T-helper 17 cell (primary cell): ENCODE measurements at places on chromosomes 5 and 9.

- no peak for DNase-seq
Observed at GRCh38 chr9:127650518-127650917, 38.4 kb downstream of the STXBP1 start.

- no peak for DNase-seq
Observed at GRCh38 chr5:37869216-37869615, 29.4 kb upstream of the GDNF start.

GRCh38 chr9:130030651-130031127 lies 12.3 kb downstream of the FNBP1 start:
- DNase-seq: no peak

GRCh38 chr9:2231829-2232228 lies 216.7 kb downstream of the SMARCA2 start:
- no peak for DNase-seq

- DNase-seq: no peak
Observed at GRCh38 chr9:2125906-2126305, 110.8 kb downstream of the SMARCA2 start.

GRCh38 chr5:177458912-177459350 lies 12.3 kb downstream of the PRR7 start:
- DNase-seq: no peak

GRCh38 chr5:93331863-93332262 lies 249.2 kb downstream of the NR2F1-AS1 start:
- no peak for DNase-seq

- no peak for DNase-seq
Observed at GRCh38 chr5:143601917-143602333, 198.4 kb upstream of the NR3C1 start.

DNA sequence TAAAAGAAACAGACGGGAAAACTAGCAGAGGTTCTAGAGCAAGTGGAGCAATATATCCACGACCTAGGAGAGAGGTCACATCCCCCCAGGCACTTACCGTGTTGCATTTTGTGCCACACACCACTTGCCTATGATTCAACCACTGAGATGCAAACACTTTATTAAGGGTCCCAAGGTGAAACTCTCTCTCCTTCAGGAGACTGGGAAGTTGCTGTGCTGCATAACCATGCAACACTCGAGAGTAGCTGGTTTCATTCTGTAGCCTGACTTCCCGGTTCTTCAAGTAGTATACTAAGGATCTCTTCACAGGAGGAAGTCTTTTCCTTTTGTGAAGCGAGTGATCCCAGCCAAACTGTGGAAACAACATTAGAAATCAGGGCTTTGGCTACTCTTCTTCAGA lies 1.6 kb downstream of the DCAF12 start:
- no peak for DNase-seq

- DNase-seq: no peak
Observed at GRCh38 chr5:59025734-59026133, 442.9 kb downstream of the RAB3C start.

GRCh38 chr5:80962630-80963520 lies 2.7 kb downstream of the RASGRF2 start:
- DNase-seq: no peak

DNA sequence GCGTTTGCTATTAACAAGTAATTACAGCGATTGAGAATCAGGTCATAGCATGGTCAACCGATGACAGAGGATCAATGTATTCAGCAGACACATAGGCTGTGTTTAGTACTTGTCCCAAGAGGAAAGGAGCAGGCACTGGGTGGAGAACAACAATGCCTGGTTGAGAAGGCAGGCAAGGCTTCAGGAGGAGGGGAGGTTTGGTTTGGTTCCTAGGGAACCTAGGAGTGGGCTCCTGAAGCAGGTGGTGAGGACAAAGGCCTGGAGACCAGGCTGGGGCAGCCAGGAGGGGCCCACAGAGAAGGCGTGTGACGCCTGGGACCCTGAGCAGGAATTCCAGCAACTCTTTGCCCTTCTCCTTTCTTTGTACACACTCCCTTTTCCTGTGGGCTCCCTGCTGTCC lies 195.6 kb downstream of the SPOCK1 start:
- no peak for DNase-seq

DNA sequence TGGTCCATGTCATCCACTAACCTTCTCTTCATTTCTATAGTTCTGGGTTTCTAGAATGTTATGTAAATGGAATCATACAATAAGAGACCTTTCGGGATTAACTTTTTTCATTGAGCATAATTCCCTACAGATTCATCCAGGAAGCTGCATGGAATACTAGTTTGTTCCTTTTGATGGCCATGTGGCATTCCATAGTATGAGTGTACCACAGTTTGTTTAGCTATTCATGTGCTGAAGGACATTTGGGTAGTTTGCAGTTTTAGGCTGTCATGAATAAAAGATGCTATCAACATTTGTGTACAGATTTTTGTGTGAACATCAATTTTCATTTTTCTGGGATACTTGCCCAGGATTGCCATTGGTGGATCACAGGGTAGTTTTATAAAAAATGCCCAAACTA lies 6.8 kb upstream of the SPTLC1 start:
- DNase-seq: no peak

GRCh38 chr5:77791356-77791755 lies 15.2 kb upstream of the TBCA start:
- no peak for DNase-seq
